ENCODE measurements at places on chromosomes 1 and 21.
A peak's percentile ranks its signal among the peaks of the same experiment; 100 is the strongest.

- DNase-seq: no peak
These were observed 39.0 kb downstream of the DPT start for GRCh38 chr1:168689726-168690602.

- DNase-seq: no peak
These were observed 351.3 kb downstream of the RRAGC start for GRCh38 chr1:38508232-38508631.

- DNase-seq: no peak
These were observed 405.3 kb downstream of the RRAGC start for GRCh38 chr1:38454236-38454635.

- DNase-seq: no peak
These were observed 124.2 kb downstream of the MRPS6 start for GRCh38 chr21:34197561-34197960.

GRCh38 chr1:76659171-76659940 is 207.9 kb upstream of the ST6GALNAC5 start:
- no peak for DNase-seq

DNA sequence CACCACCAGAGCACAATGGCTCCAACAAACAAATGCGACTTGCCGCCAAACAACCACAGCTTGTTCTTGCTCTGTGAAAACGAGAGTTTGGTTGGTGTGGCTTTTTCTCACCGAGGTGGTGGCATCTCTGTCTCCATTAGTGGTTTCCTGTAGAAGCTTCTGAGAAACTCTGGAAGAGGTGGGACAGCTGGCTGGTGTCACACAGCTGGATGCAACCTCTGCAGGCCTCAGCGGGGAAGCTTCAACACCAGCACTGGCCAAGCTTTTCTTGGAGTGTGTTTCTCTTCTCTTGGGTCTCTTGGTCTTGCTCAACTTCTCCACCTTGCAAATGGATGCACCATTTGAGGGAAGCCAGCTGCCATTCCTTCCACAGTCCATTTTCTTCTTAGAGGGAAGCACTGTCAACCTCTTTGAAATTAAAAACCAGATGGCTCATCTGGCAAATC is 124.8 kb downstream of the KCNN3 start:
- DNase-seq: no peak

- no peak for DNase-seq
These were observed 271.5 kb upstream of the TMEM51 start for GRCh38 chr1:14881775-14882672.

GRCh38 chr1:212368073-212368484 is 46.6 kb downstream of the PACC1 start:
- DNase-seq: peak; percentile 16

GRCh38 chr1:27858949-27859576 is 13.3 kb upstream of the THEMIS2 start:
- DNase-seq: no peak

- no peak for DNase-seq
These were observed 39.9 kb downstream of the AKNAD1 start for GRCh38 chr1:108817016-108817415.

GRCh38 chr1:97200595-97200994 is 479.0 kb downstream of the PTBP2 start:
- DNase-seq: no peak

GRCh38 chr1:56491441-56491840 is 87.9 kb downstream of the PLPP3 start:
- DNase-seq: no peak

DNA sequence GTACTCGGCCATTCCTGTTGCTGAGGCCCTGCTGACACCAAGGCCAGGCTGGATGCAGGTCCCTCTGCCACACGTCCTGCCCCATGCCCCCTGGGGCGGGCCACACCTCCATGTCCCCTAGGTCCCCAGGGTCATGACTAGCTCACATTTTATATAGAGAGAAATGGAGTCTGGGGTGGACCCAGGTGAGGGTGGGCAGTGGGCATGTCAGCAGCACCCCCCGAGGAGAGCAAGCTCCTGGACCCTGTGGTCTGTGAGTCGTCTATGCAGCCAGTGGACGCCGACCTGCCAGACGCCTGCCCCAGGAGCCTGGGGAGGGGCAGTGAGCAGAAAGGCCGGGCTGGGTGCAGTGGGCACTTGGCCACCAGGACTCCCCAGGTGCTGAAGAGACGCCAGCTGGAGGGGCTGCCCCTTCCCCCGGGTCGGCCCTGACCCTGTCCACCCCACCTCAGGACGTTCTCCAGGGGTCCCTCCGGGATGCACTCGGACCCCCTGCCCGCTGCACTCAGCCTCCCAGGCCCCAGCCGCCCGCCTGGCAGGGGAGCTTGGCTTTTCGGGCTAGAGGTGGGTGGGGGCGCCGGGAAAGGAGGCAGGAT is 15.9 kb downstream of the SAMD11 start:
- DNase-seq: no peak

- DNase-seq: peak; percentile 37
These were observed 601 bp downstream of the UBE2G2 start for GRCh38 chr21:44800971-44801467.

GRCh38 chr21:39115576-39116235 is 67.5 kb downstream of the PSMG1 start:
- DNase-seq: no peak

GRCh38 chr1:207888652-207889051 is 22.3 kb downstream of the CD34 start:
- no peak for DNase-seq

DNA sequence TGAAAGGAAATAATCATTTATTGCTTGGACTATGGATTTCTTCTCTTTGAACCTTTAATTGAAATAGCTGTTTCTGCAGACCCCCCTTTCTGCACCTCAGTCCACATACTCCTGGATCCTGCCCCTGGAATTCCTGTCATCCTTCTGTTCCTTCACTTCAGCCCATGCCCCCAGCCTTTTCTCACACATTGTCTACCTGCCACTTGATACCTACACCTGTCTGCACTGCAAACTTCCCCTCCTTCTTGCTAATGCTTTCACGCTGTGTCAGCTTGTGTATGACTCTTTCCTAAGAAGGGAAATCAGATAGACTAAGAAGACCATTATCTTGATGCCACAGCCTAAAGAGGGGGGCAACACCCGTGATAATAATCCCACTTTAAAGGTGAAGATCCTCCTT is 80.3 kb upstream of the EXO1 start:
- no peak for DNase-seq

DNA sequence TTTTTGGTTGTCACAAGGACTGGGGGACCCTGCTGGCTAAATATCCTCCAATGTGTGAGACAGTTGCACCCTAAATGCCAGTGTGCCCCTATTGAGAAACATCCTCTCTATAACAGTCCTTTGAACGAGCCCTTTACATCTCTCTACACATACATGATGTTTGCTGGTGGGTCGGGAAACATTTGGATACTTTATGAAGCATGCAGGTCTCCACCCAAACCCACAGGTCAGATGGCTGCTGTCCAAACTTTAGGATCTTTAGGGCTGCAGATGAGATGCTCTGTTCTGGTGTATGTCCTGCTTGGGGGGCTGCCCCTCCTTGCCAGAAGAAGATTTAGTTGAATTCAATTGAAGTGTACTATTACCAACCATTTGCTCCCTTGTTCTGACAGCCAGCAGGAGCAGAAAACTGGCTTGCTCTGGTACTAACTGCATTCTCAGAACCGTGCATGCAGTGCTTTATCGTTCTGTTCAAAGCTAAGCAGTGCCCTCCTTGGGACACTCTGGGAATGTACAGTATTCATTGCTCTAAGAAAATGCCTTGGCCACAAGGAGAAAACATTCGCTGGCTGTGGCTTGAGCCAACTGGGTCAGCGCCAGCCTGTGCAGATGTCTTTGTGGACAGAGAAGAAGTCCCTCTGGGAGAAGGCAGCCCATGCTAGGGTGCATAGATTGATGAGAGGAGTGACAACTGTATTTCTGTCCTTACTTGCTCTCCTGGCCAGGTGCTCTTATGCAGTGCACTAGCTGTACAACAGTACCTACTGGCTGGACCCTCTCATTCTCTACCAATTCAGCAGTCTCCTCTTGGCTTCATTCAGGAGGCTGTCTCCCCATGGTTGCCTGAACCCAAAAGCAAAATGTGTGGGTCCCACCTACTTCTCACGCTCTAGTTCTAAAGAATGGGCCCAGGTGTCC is 61.4 kb upstream of the DIRAS3 start:
- peak; percentile 14 for DNase-seq

- DNase-seq: no peak
These were observed 32.8 kb downstream of the EPRS1 start for GRCh38 chr1:220013497-220013896.

- no peak for DNase-seq
These were observed 43.1 kb upstream of the SGIP1 start for GRCh38 chr1:66490816-66491215.

- no peak for DNase-seq
These were observed 13.8 kb upstream of the FGR start for GRCh38 chr1:27648602-27649305.

DNA sequence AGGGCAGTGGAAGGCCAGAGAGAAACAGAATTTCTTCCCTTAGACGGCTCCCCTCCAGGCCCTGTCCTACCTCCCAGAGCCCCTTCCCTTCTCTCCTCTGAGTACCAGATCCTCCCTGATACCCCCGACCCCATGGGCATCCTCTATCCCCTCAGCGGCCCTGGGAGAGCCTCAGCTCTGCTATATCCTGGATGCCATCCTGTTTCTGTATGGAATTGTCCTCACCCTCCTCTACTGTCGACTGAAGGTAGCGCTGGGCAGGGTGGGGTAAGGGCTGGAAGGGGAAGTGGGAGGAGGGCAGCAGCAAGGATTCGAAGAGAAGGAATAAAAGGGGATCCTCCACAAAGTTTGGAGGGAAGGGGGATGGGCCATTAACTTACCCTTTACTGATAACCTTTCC is 2.7 kb downstream of the FCER1G start:
- no peak for DNase-seq

- DNase-seq: no peak
These were observed 9.8 kb downstream of the ITSN1 start for GRCh38 chr21:33651965-33652680.

- no peak for DNase-seq
These were observed 829 bp downstream of the ADAR start for GRCh38 chr1:154607106-154607608.

DNA sequence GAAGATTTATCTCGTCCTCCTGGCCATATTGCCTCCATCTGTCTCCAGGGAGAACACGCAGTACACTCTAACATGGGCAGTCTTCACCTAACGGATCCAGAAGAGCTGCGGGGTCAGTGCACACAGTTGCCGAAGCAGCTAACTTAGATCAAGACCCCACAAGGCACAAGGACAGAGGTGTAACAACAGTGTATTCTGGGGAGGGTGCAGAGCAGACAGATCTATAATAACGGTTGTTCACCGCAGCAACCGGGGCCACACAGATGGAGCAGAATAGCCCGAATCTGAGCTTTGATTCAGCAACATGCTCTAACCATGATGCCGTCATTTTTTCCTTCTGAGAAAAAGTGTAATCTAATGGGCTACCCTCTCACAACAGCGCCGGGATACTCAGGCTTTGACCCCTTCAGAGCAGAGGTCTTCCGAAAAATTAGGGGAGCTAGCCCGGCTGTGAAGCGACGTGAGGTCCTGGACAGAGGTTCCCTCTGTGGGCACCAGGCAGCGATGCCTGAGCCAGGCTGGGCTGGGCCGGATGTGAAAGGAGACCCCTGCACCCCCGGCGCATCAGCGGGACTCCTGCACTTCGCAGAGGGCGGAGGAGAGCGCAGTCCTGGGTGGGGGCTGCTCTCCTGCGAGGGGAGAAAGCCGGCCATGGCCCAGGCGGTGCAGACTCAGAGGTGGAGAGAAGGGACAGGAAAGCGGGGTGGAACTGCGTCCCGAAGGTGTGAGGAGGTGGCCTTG is 57.5 kb downstream of the BCL9 start:
- DNase-seq: peak; percentile 15

DNA sequence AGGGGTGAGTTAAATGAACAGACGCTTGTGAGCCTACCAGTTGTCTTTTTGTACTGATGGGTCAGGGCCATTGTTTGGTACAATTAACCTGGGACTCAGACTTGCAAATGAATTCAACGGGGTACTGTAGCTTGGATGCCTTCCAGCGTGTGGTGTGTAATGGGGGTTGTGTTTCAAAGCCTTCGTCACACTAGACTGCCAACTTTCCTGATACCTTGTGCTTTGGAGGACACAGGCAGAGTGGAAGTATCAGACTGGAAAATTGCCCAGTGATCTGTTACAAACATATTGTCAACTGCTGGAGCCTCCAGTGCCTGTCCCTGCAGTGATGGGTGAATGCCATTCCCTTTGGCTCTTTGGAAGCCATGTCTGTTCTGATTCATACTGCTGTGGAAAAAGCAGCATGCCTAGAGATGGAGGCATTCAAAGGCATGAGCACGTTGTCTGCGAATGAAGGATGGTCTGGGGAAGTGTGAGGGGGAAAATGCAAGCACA is 384.5 kb downstream of the LMX1A start:
- DNase-seq: peak; percentile 70

DNA sequence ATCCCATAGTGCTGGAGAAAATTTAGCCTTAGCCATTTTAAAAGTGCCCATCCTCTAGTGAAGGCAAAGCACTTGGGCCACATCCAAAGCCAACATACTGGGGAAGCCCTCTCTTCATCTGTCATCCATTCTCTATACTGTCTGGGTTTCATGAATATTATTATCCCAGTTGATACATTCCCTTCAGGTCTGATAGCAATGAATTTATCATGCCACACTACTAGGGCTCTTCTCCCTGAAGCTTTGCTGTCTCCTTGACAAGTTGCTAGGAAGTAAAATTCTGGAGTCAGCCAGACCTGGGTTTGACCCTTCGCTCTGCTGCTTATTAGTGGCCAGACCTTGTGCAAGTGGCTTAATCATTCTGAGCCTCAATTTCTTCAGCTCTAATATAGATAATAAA is 1041.4 kb upstream of the ADGRL2 start:
- no peak for DNase-seq

- DNase-seq: no peak
These were observed 123.7 kb downstream of the MATN1 start for GRCh38 chr1:30599721-30600120.

DNA sequence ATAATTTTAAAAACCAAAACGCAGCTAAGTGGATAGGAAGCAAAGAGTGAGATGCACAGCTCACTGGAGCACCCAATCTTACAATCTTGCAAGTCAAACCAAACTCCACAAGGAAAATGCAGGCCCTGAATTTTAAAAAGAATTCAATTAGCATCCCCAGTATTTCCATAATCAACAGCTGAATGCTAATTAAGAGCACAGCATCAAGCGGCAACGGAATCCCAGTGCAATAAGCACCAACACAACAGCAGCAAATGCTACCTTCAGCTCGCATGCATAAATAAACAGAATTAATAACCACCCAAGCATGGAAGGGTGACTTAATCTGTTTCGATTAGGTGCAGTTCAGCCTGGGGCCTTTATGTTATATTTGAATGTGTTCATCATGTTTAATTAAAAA is 142.9 kb downstream of the SLC45A1 start:
- DNase-seq: peak; percentile 34

DNA sequence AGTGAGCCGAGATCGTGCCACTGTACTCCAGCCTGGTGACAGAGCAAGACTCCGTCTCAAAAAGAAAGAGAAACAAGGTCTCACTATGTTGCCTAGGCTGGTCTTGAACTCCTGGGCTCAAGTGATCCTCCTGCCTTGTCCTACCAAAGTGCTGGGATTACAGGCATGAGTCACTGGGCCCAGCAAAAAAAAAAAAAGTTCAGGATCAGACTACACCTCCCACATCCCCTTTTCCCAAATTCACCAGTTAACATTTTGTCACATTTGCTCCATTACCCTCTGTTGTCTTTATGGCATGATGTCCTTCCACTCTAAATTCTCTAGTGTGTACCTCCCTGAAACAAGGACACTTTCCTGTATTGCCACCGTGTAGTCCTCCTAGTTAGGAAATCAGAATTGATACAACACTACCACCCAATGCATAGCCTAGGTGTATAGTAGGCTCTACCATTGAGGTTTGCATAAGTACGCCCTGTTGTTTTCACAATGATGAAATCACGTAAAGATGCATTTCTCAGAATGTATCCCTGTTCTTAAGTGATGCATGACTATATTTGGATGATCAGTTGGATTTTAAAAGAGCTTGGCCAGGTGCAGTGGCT is 10.7 kb downstream of the SPEN start:
- DNase-seq: no peak

Measured in NCI-H1105 (cell line).